ENCODE measurements at places on chromosomes 5 and 9.
A peak's percentile ranks its signal among the peaks of the same experiment; 100 is the strongest.

- peak; percentile 37 for DNase-seq
- peak overlapping the region; percentile 85 for H3K27ac ChIP-seq
- peaks cover 60% of the 10 kb centered on the region for H3K36me3 ChIP-seq
- peaks cover 16% of the 10 kb centered on the region for H3K4me1 ChIP-seq
- no peaks in the 10 kb centered on the region for H3K27me3 ChIP-seq
- peak overlapping the region; percentile 15 for H3K4me3 ChIP-seq
Measured at GRCh38 chr9:87701931-87702421, 23.9 kb upstream of the CTSL start.

DNA sequence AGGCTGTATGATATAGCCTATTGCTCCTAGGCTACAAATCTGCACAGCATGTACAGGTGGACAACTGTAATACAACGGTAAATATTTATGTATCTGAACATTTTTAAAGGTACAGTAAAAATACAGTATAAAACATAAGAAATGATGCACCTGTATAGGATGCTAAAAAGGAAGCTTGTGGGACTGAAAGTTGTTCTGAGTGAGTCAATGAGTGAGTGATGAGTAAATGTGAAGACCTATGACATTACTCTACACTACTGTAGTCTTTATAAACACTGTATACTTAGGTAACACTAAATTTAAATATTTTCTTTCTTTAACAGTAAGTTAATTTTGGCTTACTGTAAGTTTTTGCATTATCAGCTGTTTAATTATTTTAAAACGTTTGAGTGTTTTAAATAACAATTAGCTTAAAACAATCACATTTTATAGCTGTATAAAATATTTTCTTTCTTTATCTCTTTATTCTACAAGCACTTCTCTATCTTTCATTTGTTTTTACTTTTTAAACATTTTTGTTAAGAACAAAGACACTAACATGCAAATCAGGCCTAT lies 28.1 kb downstream of the CDH18 start:
- no peaks in the 10 kb centered on the region for H3K4me1 ChIP-seq
- no peaks in the 10 kb centered on the region for H3K36me3 ChIP-seq
- H3K27ac ChIP-seq = no peak overlapping the region
- H3K27me3 ChIP-seq = peaks cover 3% of the 10 kb centered on the region
- H3K4me3 ChIP-seq = no peak overlapping the region

- peak; percentile 8 for DNase-seq
- H3K4me3 ChIP-seq = no peak overlapping the region
- H3K4me1 ChIP-seq = peaks cover 10% of the 10 kb centered on the region
- H3K36me3 ChIP-seq = peaks cover 4% of the 10 kb centered on the region
- no peak overlapping the region for H3K27ac ChIP-seq
Measured at GRCh38 chr9:84397822-84398221, 57.3 kb upstream of the SLC28A3 start.

GRCh38 chr5:166382031-166382430 lies 1909.4 kb upstream of the WWC1 start:
- no peaks in the 10 kb centered on the region for H3K36me3 ChIP-seq
- no peaks in the 10 kb centered on the region for H3K27me3 ChIP-seq
- no peak overlapping the region for H3K27ac ChIP-seq
- DNase-seq = no peak
- no peak overlapping the region for H3K4me3 ChIP-seq

DNA sequence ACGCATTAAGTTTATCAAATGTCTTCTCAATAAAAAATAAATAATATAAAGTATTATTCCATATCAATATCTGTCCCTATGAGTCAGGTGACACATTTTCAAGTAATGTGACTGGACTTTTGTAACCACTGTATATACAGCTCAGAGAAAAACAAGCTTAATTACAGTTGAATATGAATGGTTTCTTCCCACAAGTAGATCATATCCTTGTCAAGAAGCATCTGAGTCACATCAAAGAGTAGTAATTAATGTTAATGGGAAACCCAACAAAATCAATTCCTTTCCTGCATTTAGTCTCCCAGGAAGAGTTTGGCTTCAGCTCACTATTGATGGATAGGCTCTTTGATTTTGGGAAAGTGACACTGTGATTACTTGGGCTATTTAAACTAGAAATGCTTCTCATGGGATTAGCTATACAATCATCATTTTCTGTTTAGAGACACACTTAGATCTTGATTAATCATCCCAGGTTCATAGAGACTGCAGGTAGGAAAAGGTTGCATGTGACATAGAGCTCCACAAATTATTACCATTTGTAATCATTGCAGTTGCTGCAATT lies 292.9 kb downstream of the GABRG2 start:
- H3K36me3 ChIP-seq = no peaks in the 10 kb centered on the region
- H3K4me3 ChIP-seq = no peak overlapping the region
- no peaks in the 10 kb centered on the region for H3K27me3 ChIP-seq
- H3K27ac ChIP-seq = no peak overlapping the region

DNA sequence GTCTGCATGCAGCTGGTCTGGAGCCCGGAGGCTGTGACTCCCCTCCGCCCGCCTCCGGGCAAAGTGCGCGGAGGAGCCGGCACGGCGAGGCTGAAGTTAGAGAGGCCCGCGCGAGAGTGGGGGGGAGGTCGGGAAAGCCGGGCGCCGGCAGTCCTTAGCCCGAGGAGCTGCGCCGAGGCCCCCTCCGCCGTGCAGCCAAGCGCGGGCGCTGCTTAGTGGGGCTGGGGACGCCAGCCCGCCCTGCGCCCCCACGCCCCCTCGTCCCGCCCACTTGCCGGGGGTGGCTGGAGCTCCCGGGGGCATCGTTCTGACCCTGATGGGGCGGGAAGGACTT lies 403 bp downstream of the NINJ1 start:
- H3K36me3 ChIP-seq = no peaks in the 10 kb centered on the region
- H3K27me3 ChIP-seq = peaks cover 15% of the 10 kb centered on the region
- H3K4me1 ChIP-seq = peaks cover 36% of the 10 kb centered on the region
- DNase-seq = peak; percentile 81

GRCh38 chr9:121563881-121564460 lies 64.3 kb upstream of the GGTA1 start:
- H3K36me3 ChIP-seq = no peaks in the 10 kb centered on the region
- H3K27ac ChIP-seq = no peak overlapping the region
- no peak overlapping the region for H3K4me3 ChIP-seq
- H3K27me3 ChIP-seq = peaks cover 9% of the 10 kb centered on the region

GRCh38 chr9:89467278-89467625 lies 30.7 kb downstream of the SEMA4D start:
- H3K4me1 ChIP-seq = peaks cover 58% of the 10 kb centered on the region
- no peak overlapping the region for H3K27ac ChIP-seq
- peaks cover 9% of the 10 kb centered on the region for H3K36me3 ChIP-seq
- H3K4me3 ChIP-seq = no peak overlapping the region

DNA sequence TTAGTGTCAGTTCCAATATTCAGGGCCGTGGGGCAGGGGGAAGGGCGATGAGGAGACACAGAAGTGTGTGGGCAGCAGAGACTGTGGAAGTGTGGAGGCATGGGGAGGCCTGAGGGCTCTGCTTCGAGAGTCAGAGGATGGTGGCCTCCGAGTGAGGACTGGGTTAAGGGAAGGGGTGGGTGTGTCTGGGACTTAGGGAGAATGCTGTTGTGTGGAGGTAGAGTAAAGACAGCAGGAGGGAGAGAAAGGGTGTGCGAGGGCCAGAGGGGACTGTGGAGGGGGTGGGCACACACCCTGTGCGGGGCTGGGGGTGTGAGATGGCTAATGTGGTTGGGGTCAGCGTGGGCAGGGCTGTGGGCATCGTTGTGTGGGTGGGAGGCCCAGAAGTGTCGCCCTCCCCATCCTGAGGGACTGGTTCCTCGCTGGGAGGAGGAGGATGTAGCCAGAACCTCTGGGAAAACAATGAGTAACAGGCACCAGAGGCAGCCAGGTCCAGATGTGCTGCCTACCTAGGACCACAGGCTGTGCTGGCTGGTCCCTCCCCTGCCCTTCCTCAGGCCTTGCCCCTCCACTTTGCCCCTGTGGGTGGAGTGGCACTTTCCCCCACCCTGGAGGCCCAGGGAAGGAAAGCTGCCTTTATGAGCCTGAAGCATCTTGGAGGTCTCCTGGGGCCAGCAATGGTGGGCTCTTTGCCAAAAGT lies 4.2 kb downstream of the USP20 start:
- peaks cover 40% of the 10 kb centered on the region for H3K4me1 ChIP-seq
- no peak overlapping the region for H3K27ac ChIP-seq
- no peaks in the 10 kb centered on the region for H3K27me3 ChIP-seq
- no peak overlapping the region for H3K4me3 ChIP-seq
- peaks cover 11% of the 10 kb centered on the region for H3K36me3 ChIP-seq
- DNase-seq = no peak

GRCh38 chr9:81097131-81097847 lies 592.1 kb downstream of the TLE1 start:
- no peak overlapping the region for H3K4me3 ChIP-seq
- H3K27me3 ChIP-seq = peaks cover 7% of the 10 kb centered on the region
- peak overlapping the region; percentile 93 for H3K27ac ChIP-seq
- H3K36me3 ChIP-seq = peaks cover 30% of the 10 kb centered on the region
- H3K4me1 ChIP-seq = peaks cover 17% of the 10 kb centered on the region
- DNase-seq = no peak
